A673 (cell line): ENCODE measurements at places on chromosomes 7 and 10.

DNA sequence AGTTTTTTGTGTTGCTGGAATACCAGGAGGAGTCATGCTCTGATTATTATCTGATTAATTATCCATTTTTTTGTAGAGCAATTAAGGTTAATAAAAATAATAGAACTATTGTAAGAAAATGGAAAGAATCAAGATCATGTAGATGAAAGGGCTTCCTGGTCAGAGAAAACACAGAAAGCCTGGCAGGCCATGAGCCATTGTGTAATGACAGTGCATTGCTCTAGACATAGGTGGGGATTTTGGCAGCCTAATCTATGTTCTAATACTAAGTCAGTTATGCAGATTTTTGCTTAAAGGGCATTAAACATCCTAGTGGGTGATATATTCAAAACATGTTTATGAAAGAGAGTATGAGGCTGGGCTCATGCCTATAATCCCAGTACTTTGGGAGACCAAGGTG is 198.2 kb downstream of the PPP1R9A start:
- DNase-seq: no peak

DNA sequence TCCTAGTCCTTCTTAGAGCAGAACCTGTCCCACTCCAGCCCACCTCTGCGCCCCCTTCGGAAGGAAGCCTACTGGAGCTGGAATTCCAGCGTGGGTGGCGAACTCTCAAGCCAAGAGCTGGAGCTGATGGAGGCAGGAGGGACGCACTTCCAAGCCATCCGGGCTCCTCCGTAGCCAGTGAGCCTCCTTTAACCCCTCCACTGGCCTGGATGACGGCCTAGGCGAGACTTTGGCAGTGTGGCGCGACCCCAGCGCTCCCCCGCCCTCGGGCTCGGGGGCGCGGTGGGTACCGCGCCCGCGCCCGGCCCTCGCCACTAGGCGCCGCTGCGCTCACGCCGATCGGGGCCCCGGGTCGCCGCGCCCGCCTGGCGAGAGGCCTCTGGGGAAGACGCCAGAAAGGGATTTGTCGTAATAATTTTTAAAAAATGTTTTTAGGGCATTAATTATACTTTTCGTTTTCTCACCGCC is 5.1 kb upstream of the EMX2 start:
- no peak for DNase-seq

DNA sequence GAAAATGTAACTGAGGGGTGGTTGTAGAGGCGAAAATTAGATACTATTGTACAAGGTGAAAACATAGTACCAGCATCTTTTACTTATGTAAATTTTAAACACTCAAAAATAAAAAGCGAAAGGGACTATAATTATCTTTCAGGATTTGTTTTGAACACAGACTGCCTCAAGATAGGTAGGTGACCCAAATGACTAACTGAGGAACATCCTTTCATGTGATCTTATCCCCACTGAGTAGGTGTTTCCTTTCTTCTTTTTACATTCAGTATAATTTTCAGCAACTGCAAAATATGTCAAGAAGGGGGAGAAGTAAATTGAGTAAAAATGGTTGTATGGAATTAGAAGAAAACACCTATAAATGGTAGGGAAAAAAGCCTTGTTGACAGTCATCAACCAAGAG is 236.7 kb downstream of the PHF14 start:
- DNase-seq: no peak

DNA sequence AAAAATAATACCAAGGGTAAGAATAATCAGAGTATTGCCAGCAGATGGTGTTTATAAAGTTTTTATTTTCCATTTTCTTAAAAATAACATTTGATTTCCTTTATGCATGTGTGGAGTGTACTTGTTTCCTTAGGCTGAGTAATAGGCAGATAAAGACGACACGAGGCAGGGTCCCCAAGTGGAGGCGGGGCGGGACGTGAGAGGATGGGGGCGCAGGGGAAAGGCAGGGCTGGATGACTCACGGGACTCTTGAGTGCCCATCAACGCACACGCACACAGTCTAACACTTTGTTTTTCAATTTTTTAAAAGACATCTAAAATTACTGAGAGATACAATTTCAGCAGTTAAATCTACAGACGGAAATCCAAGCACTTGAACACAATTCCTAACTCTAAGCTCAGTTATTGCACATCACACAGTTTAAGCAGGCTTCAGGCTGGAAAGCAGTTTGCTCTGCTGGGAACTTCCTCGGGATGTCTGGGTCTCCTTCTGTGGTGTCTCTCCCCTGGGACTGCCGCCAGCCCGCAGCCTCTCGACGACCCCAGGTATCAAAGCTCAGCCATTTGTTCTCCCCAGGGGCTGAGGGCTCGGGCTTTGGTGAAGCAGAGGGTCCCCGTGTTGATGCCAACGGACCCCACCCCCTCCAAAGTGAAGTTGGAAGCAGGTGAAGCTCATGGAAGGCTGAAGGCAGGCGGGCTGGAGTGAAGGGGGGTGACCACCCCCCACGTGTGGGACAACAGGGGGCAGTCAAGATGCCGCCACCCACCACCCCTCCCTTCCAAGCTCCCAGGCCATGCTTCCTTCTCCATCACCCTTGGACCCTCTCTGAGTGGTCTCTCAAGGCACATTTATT is 29.1 kb downstream of the SPOCK2 start:
- DNase-seq: peak; percentile 32

GRCh38 chr10:110694820-110695538 is 50.8 kb downstream of the RBM20 start:
- no peak for DNase-seq

GRCh38 chr7:66626331-66626934 is 2.2 kb upstream of the KCTD7 start:
- DNase-seq: no peak

DNA sequence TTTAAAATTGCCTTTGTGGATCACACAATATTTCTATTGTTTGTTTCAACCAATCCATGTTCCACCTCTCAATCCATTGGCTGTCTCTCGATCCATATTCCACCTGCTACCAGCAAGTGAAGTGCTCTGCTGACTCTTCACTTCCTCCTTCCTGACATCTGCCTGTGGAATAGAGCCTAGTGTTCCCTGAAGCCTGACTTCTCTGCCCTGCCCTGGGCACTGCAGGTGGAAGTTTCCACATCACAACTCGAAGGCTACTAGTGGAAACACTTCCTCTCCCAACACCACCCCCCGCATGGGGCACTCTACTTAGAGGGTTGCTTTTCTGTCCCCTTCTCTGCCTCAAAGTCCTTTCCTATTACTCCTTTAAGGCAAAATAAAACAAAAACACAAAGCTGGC is 563.8 kb upstream of the IGFBP3 start:
- DNase-seq: no peak

DNA sequence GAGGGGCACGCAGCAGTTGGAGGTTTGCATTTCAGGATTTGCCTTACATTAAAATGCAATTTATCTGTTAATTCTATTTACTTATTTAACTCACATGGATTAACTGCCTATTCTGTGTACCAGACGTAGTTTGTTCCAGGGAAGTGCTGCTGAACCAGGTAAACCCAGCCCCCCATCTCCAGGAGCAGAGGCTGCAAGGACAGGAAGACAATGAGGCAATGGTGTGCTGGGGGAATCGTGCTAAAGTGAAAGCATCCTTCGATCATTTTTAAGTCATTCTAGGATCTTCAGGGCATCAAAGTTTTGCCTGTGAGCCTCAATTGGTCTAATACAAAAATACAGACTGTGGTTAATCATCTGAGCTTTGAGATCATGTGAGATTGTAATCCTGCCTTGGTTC is 166.4 kb downstream of the DNAJB6 start:
- no peak for DNase-seq

DNA sequence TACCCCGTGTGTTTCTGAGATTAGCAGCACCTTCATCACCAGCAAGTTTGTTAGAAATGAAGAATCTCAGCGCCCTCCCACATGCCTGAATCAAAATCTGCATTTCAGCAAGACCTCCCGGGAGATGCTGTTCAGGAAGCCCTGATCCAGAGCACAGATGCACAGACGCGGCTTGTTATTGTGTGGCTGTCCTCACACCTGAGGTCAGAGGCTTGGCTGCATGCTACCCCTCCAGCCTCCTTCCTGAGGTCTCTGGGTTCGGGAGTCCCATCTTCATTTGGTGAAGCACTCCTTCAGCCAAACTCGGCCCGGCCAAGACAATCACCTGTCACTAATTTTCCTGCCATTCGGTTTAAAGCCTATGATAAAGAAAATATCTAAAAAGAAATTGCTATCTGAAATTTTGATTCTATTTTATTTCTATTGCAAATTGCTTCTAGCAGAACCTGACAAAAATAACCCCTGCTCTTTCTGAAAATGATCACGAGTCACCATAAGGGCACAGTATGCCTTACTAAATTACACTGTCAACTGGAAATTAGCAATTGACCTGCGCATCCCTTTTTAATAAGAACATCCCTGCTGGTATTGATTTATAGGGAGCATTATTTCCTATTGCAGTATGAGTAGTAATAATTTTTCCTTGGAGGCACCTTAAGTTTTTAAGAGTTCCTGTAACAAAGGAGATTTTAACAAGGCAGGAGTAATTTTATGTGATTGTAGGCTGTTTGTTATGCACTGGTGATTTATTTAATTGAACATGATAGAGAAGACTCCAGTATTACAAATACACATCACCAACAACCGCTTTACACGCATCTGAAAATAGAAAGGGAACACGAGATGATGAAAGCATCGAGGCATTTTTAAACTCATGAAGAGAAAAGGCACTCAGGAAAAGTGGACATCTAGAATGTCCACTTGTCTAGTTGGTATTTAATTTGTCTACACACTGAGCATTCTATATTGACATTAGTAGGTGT is 49.5 kb downstream of the VSTM2A start:
- DNase-seq: no peak

DNA sequence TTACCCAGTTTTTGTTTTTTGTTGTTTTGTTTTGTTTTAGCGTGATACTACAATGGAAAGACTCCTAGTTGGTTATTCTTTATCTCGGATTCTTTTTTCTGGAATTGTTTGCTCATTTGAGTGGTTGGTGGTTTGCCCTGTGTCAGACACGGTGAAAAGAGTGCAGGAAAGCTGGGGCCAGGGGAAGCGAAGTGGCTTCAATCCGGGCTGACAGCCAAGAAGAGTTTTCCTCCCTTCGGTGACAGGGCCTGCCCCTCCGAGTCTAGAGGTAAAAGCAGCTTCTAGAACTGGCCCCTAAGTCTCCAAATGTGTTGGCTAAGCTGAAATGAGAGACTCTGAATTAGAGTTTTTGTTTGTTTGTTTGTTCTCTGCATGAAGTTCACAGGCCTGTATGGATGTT is 5.7 kb upstream of the AP5Z1 start:
- DNase-seq: no peak

GRCh38 chr7:36777062-36777461 is 52.8 kb upstream of the AOAH start:
- DNase-seq: no peak

GRCh38 chr7:107891636-107892366 is 818 bp downstream of the DLD start:
- DNase-seq: no peak

DNA sequence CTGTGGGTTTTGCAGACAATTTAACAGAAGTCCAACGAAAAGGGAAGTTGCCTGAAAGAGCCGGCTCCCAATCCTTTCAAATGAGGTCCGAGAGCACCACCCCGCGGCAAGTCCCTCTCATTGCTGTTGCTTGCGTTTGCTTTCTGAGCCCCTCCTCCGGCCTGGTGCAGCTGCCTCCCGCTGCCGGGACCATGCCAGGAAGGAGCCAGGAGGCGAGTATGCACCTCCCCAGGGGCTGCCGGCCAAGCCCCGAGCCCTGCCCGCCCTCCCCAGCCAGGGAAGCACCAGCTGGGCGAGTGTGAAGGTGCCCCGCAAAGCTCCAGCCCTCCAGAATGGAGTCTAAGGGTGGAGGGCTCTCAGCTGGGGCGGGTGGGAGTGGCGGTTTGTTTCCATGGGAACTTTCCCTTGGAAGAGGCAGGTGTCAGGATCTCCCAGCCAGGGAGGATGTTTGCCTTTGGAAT is 25.8 kb upstream of the PPP2R2D start:
- DNase-seq: peak; percentile 89

- DNase-seq: no peak
Observed at GRCh38 chr10:11437391-11438142, 173.9 kb downstream of the USP6NL start.

- DNase-seq: no peak
Observed at GRCh38 chr7:151822541-151823181, 54.3 kb downstream of the PRKAG2 start.

DNA sequence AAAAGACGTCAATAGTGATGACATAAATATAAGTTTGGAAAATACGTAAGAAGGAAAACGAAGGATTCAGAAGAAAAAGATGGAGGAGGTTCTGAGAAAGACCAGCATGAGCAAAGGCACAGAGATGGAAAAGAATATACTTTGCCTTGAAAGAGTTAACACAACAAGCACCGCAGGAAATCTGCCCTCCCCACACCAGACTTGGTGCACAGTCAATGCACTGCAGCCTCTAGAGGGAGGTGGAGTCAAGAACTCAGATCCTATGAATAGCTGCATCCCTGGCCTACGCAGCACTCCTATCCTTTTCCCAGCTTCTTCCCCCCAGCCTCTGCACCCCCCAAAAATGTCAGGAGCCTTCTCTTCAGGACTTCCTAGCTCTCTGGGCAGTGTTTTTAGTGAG is 1370.6 kb upstream of the LRRTM3 start:
- no peak for DNase-seq

- no peak for DNase-seq
Observed at GRCh38 chr10:101897633-101898032, 54.0 kb upstream of the KCNIP2 start.

DNA sequence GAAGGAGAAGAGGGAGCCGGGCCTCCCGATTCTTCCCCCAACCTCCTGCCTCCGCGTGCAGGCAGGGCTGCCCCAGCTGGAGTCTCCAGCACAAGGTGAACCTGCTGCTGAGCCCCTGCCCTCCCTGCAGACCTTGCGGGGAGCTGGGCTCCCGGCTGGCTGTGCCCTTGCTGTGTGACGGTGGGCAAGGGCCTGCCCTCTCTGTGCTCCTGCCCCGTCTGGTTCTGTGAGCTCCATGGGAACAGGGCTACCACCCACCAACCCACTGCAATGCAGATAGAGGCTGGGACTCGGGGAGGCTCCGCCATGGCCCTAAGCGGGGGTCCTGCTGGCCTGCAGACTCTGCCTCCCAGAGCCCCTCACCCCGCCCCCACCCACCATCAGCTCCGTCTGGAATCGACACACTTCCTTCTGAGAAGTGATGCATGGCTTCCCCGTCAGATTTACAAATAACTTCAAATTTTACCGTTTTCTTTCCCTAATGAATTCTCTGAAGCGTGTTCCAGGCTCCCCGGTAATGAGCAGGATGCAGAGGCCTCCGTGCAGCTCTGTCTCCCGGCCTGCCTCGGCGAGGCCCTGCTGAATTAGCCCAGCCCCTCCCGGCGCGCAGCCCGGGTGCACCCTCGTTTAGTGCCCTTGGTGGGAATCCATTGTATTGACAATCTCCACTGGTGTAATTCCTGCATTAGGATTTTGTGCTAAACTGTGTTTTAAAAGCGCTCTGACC is 111.0 kb downstream of the MICALL2 start:
- no peak for DNase-seq
